ENCODE measurements at places on chromosomes 6 and 20. TPM values are rescaled to one million over a fixed set of nuclear protein-coding genes. Genes with fewer than 3 reads are reported as not detected.

The OTOR gene
- polyA plus RNA-seq = not detected

The KHDRBS2 gene
- polyA plus RNA-seq = not detected

The VSX1 gene
- polyA plus RNA-seq = 1.2 TPM

The RBPJL gene
- polyA plus RNA-seq = not detected

The MCHR2 gene
- not detected for polyA plus RNA-seq

The PBOV1 gene
- polyA plus RNA-seq = not detected

GRCh38 chr6:170117111-170117972, 173.5 kb downstream of the DLL1 start:
- DNase-seq = no peak

GRCh38 chr6:28985462-28986164, 19.5 kb downstream of the ZNF311 start:
- DNase-seq = peak; percentile 97

DNA sequence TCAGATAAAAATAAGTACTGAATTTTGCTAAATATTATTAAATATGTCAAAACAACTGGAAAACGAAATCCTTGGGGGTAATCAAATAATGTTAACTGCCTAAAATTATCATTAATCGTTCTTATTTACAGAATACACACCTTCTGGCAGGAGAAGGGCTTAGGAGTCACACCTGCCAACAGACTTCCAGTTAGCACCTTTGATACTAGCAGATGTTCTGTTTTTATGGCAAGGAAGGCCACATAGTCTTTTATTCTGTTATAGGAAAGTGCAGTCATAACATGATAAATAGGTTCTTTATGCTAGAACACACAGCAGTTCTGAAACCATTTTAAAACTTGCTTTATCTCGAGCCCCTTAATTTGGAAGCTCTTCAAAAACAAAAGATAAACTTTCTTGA, 464.1 kb downstream of the UTRN start:
- no peak for DNase-seq

GRCh38 chr20:5401277-5401875, 84.6 kb upstream of the PROKR2 start:
- no peak for DNase-seq

GRCh38 chr20:35630636-35631035, 15.0 kb downstream of the SPAG4 start:
- DNase-seq = no peak

GRCh38 chr6:47844881-47845280, 63.0 kb downstream of the OPN5 start:
- DNase-seq = no peak

DNA sequence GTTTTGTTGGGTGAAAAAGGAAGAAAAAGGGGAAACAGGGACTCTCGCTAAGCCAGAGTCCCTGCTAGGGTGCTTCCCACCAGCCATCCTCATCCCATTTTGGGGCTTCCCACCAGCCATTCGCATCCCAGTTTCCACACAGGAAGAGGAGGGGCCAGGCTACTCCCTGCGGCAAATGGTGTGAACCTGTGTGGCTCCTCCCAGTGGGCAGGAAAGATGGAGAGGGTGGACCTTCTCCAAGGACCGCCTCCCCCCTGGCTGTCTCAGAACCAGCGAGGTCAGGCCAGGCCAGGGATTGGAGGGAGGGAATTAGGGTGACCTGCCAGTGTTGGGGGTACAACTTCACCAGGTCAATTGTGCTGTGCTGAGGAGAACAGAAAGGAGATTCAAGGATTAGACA, 326.9 kb downstream of the PACRG start:
- no peak for DNase-seq

DNA sequence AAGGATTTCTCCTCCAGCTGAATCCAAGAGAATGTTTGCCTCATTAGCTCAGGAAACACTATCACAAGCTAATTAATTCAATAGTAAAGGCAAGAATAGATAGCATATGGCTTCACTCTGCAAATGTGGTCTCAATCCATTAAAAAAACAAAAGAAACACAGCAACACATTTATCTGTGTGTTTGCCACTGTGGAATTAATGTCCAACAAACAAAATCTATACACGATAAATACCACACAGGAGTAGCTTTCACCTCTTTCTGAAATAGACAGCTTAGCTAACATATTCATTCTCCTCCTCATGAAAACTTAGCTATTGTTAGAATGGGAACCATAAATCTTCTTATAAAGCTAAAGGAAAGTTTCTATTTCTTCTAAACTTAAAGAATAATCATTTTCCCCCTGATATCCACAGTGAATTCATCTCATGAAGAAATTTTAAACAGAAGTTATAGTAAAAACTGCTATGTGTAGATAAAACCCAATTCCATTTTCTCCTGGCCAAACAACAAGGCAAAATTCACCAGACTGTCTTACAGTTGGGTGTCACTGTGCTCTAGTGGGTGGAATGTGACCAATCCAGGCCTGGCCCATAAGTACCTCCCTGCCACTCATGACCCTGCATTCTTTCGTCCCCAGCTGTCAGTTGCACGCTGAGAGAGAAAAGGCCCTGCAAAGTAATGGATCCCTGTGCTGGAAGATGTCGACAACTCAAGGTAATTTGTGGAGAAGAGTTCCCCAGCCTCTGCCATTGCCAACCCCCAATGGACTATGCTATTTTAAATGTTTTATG, 92.9 kb upstream of the NRSN1 start:
- no peak for DNase-seq

DNA sequence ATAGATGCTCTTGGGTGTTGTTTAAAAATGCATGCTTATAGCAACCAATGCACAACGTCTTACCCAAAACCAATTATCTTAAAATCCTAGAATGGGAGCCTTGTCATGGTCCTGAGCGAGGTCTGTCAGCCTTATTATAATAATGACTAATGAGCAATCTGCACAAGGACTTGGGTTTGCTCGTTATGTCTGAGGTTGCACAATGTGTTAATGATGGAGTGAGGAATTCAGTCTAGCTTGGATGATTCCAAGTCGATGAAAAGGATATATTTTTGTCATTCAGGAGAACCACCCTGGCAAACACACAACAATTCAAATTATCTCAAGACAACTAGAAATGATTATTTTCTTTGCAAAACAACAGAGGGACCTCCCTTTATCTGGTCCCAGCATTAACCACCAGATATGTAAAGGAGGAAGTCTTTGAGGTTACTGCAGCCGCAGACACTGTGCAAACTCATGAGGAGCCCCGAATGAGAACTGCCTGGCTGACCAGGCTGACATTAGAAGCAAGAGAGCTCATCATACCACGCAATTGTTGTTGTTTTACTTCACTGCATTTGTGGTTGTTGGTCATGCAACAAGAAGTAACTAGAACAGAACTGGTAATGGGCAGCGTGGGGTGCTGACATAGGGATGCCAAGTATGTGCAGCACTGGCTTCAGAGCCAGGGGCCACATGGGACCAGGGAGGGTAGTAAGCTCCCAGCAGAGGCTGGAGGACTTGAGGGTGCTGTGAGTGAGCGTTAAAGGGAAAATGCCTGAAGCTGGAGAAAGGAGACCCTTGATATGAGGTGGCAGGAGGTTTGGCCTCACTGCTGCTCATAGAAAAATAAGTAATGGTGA, 488.3 kb downstream of the CDH26 start:
- DNase-seq = no peak

- DNase-seq = no peak
Observed at GRCh38 chr6:157496534-157497095, 115.6 kb downstream of the ZDHHC14 start.

DNA sequence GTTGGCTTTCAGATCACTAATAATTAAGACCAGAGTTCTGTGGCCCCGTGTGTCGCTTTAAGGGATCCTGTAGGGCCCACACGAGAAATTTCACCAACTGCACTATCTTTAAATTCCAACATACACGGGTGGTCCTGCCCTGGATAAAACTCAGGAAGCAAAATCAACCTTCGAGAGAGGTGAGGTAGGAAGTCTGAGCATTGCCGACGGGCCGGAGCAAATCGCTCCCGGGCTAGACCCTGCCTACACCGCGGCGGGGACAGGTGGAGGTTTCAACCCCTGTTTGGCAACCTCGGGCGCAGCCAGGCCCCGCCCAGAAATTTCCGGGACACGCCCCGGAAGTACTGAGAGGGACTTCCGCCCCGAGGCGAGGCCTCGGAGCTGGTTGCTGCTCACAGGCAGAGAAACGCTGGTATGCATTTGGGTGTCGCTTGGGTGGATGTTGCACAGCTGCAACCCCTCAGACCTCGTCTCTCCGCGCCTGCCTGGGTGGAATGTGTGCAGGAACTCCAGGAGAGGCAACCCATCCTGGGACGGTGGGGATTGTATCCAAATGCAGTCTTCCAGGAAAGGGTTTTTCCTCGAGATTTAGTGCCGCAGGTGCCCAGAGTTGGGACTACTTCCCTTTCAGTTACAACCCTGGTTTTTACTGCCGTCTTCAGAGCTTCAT, 19.9 kb downstream of the ZKSCAN8 start:
- peak; percentile 25 for DNase-seq

GRCh38 chr6:53309059-53309900, 39.5 kb downstream of the ELOVL5 start:
- DNase-seq = peak; percentile 41

GRCh38 chr6:138107078-138107751, at the start of gene PERP:
Gene PERP (minus strand): TSS chr6:138107419. CDS start chr6:138107340, 79 bp downstream.
- peak; percentile 63 for DNase-seq

DNA sequence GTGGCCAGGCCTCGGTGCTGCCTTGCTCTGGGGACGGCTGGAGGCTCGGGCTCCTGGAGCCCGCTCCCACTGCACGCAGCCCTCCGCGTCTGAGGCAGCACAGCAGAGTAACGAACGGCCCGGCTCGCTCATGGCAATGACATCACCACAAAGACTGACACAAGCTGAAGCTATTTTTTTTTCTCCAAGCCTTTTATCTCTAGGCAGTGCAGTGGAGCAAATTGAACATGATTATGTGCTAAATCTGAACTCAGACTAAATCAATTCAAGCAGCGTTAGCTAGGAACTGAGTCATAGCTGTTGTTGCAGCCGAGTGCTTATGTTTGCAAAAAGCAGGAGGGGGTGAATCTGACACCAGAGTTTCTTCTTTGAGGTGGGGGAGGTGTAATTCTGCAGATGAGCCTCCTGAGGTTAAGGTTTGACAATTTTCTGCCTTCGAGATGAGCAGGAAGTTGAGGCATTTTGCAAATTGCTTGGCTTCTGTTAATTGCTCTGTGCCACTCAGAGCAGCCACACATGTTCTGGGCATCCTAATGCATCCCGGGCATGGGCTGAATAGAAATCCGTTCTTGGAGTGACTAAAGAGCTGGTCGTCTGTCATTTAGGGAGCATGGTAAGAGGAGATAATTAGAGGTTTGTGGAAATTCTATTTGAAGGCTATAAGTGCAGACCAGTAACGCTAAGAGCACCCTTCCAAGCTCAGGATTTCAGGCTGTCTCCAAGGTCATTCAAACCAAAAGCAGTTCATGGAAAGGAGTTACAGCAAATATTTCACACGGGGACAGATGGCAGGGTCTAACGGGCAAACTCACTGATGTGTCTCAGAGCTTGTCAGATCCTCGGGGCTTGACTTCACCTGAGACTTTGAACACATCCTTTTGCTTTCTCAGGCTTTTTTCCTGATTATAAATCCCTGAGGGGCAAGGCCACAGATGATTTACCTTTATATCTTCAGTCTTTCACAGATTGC, 155.1 kb upstream of the ENPP5 start:
- no peak for DNase-seq

- DNase-seq = no peak
Observed at GRCh38 chr6:157755032-157755745, 67.9 kb upstream of the SNX9 start.

- no peak for DNase-seq
Observed at GRCh38 chr6:148543540-148543939, 200.9 kb downstream of the SASH1 start.

DNA sequence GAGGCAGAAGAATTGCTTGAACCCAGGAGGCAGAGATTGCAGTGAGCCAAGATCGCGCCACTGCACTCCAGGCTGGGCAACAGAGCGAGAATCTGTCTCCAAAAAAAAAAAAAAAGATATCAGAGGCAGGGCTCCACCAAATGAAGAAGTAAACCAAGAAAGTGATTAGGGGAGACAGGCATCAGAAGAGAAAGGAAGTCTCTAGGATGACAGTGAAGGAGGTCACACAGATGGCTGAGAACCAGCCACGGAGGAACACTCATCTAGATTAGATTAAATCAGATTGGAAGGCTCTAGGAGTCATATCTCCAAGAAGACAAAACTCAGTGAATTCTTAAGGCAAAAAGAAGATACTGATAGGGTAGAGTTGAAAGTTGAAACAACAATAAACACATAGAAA, 102.2 kb upstream of the CCDC28A start:
- no peak for DNase-seq

DNA sequence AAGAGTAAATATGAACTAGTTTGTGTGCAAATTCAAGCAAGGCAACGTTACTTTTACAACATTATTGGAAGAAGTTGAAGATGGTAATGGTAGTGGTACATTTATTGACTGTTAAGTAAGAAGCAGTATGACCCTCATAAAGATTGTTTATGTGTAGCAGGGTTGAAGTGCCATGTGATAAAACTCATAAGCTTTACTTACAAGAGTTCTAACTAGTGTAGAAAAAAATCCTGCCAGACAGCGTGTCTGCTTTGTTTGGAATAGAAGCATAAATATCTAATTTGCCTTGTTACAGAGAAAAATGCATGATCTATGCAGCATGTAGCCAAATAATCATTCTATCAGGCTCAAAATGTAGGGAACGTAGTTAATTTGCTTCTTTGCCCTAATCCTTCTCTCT, 450.8 kb upstream of the SOX4 start:
- no peak for DNase-seq

DNA sequence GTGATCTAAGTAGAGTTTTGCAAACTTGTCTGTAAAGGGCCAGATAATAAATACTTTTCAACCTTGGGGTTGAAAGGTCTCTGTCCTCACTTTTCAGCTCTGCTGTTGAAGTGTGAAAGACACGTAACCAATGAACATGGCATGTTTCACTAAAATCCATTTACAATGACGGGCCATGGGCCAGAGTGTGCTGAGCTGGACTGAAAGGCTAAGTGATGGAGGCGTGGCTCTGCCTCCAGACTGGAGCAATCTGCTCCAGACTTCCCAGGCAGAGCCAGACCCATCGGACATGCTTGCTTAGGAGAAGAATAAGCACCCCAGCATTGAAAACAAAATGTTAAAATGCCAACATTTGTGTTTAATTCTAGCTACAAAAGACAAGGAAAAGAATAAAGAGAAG, 41.4 kb downstream of the SCAND1 start:
- DNase-seq = no peak

- no peak for DNase-seq
Observed at GRCh38 chr6:105797286-105797979, 288.7 kb upstream of the PRDM1 start.

- no peak for DNase-seq
Observed at GRCh38 chr20:64222851-64223525, 32.6 kb upstream of the PCMTD2 start.

DNA sequence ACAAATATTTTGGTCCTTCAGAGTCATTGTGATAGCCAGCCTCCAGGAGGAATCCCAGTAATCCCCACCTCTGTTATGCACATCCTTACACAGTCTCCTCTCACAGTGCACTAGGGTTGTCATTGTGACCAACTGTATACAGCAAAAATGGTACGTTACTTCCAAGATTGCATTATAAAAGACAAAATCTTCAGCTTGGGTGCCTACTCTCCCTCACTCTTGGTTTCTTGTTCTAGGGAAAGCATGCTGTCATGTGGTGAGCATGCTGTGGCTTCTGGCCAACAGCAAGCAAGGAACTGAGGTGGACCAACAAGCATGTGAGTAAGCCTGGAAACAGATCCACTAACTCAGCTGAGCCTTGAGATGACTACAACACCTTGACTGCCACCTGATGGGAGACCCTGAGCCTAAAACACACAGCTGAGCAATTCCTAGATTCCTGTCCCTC, 130.1 kb upstream of the DST start:
- peak; percentile 51 for DNase-seq

- no peak for DNase-seq
Observed at GRCh38 chr6:121884620-121885019, 449.2 kb downstream of the GJA1 start.
